ENCODE measurements at places on chromosomes 11 and 22.

DNA sequence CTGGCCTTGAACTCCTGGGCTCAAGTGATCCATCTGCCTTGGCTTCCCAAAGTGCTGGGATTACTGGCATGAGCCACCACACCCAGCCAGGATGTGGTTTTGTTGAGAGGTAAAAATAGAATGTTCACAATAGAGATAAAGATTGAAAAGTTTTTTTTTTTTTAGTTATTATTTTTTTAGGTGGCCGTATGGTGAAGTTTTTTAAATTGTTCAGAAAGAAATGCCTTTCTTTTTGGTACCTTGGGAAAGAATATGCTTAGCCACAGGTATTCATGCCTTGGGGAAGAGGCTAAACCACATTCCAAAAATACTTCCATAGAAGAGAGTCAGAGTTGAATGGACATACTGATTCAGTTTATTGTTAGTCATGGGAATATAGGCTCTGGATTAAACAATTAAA lies 143.4 kb downstream of the C11orf91 start:
- no peak for DNase-seq

- no peak for DNase-seq
These were observed 28.9 kb upstream of the SLC22A12 start for GRCh38 chr11:64561984-64562722.

- no peak for DNase-seq
These were observed 52.7 kb downstream of the CLPB start for GRCh38 chr11:72381584-72382090.

DNA sequence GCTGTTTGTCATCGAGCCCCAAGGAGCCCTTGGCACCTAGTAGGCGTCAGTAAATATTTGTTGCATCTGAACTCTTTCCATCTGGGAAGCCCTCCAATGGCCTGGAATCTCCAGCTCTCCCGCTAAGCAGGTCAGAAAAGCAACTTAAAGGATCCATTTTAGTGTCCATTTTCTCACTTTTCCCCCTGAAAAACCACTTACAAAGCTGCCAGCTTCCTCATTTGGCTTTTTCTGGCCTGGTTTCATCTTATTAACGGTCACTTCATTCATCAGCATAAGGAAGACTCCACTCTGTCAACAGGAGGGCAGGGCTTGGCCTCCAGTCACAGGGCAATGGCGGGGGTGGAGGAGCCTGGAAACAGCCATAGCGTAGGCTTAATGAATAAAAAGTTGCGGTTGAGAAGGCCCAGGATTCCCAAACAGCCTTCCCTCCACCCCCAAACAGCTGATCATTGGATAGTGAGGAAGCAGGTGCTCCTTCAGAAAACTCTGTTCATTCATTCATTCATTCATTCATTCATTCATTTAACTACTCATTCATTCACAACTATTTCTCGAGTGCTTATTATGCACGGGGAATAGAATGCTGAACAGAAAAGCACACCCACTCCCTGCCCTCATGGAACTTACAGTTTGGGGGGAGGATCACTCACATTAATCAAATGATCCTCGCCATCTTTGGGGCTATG lies 104.5 kb upstream of the RCN1 start:
- no peak for DNase-seq

- DNase-seq, result no peak
These were observed 58.2 kb downstream of the COMMD9 start for GRCh38 chr11:36230779-36231699.

- no peak for DNase-seq
These were observed 279.9 kb upstream of the B3GAT1 start for GRCh38 chr11:134691985-134692384.

GRCh38 chr11:12995188-12995587 lies 13.9 kb upstream of the RASSF10 start:
- no peak for DNase-seq

Measured in SIG-M5 (cell line).